A549 treated with CpdA at 1 μM for 4 hours (cell line): ENCODE measurements at places on chromosomes 16 and 17. TPM values are rescaled to one million over a fixed set of nuclear protein-coding genes. Genes with fewer than 3 reads are reported as not detected.

Gene SGF29
- 20.3 to 24.7 TPM (median 21.8 TPM) in 5 replicates for total RNA-seq

Gene CASKIN1
- total RNA-seq: 0.44 to 3.9 TPM (median 0.57 TPM) in 5 replicates

Gene SLC39A11
- total RNA-seq: 14.5 to 16.8 TPM (median 15.1 TPM) in 5 replicates

Gene IL17C
- total RNA-seq: not detected in 5 replicates

Gene TNFRSF17
- not detected in 5 replicates for total RNA-seq

Gene SLC16A13
- total RNA-seq: 9.2 to 12.7 TPM (median 12.1 TPM) in 5 replicates

Gene OR3A3
- total RNA-seq: not detected in 5 replicates

Gene KRTAP4-4
- not detected in 5 replicates for total RNA-seq

Gene ACSM5
- not detected in 5 replicates for total RNA-seq

Gene TSPOAP1
- not detected in 5 replicates for total RNA-seq

Gene KRT17
- total RNA-seq: 0.77 to 1.2 TPM (median 1.1 TPM) in 5 replicates
